ENCODE measurements at places on chromosomes 7 and 10.
A peak's percentile ranks its signal among the peaks of the same experiment; 100 is the strongest.

- DNase-seq = no peak
Observed at GRCh38 chr10:77359950-77360520, 277.6 kb downstream of the KCNMA1 start.

DNA sequence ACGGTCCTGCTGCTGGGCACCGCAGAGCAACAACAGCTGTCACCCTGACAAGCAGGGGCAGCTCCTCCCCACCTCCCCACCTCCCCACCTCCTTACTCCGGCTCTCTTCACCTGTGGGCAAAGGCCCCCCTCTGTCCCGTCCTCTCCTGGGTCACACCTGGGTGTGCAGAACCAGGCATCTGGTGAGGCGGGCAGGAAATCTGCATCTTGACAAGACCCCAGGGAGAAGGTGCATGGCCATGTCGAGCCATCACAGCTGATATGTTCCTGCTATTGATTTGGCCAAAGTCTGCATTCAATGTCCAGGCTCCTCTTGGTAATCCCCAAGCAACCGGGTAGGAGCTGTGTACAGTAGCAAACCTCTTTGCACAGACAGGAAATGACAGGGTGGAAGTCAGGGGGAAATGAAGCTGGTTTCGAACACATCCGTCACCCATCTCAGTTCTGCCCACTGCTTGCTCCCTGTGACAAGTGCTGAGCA lies 554.2 kb downstream of the DNAJB6 start:
- DNase-seq = no peak

- DNase-seq = no peak
Observed at GRCh38 chr10:34126371-34127151, 688.5 kb downstream of the PARD3 start.

DNA sequence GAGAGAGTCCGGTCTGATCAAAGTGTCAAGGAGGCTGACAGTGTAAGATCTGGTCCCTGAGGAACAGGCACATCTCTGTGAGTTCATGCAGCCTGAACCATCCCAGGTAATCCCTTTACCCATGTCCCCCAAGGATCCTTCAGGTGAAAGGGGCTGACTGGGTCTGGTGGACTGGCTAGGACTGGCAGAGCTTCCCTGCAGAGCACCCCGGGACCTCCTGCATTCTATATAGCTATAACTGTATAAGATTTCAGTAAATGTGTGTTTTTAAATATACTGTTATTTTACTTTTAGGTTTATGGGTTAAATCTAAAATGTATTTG lies 246.8 kb downstream of the ELMO1 start:
- DNase-seq = no peak

DNA sequence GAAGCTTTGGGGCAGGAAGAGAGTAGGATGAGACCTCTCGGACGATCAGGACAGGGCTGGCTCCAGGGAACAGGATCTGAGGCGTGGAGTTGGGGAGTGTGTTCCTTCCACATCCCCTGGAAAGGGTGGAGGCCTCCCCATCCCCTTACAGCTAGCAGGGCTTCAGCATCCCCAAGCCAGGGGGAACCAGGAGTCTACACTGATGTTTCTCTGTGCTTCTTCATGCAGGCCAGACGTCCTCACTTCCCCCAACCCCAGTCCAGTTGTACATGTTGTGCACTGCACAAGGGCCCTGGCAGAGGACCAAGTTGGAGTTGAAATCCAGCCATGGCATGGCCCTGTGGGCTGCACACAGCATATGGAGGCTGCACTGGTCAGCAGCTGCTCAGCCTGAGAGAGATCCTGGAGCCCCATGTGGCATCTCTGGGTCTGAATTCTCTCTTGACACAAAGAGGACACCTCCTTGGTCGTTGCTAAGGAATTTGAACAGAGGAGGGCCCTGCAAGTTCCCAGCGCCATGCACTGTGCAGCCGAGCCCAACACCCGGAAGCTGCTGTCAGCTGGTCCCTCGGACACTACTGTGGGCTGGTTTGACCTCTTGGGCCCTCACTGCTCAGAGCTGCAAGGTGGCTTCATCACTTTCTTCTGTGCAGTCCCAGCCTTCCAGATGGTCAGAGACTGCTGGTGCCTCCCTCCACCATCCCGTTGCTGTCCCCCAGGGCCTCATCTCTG lies 181.1 kb downstream of the DNAJB6 start:
- no peak for DNase-seq

DNA sequence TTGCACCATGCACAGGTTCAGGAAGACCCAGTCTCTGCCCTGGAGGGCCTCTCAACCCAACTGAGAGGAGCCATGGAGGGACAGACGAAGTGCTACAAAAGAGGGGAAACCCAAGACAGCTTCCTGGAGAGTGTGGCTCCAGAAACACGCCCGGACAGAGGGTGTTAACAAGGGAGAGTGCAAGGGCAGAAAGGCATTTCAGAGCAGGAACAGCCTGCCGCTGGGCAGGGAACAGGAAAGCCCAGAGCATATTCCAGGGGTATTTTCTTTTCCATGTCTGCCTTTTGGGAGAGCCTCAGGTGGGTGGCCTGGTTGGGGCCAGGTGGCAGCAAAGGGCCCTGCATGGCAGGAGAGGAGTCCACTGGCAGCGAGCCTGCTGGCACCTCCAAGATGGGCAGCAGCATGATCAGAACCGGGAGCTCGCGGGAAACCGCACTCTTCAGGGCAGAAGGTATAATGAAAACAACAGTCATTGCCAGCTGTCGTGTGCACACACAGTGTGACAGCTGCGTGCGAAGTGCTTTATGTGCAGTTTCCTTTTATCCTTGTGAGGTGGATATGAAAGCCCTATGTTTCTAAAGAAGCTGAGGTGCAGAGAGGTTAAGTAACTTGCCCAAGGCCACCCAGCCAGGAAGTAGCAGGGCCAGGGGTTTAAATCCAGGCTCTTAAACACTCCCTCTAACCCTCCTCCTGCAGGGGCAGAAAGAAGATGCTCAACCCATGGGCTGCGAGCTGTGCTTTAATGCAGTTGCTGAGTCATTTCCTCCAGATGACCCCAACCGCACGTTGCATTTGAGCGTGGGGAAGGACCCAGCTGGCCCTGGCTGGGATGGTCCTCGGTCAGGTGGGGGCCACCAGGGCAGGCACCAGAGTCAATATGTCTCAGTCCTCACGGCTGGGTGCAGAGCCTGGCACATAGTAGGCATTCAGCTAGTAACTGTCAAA lies 128.6 kb downstream of the OAT start:
- DNase-seq = peak; percentile 23

- DNase-seq = no peak
Observed at GRCh38 chr7:16447876-16448275, 17.7 kb downstream of the SOSTDC1 start.

DNA sequence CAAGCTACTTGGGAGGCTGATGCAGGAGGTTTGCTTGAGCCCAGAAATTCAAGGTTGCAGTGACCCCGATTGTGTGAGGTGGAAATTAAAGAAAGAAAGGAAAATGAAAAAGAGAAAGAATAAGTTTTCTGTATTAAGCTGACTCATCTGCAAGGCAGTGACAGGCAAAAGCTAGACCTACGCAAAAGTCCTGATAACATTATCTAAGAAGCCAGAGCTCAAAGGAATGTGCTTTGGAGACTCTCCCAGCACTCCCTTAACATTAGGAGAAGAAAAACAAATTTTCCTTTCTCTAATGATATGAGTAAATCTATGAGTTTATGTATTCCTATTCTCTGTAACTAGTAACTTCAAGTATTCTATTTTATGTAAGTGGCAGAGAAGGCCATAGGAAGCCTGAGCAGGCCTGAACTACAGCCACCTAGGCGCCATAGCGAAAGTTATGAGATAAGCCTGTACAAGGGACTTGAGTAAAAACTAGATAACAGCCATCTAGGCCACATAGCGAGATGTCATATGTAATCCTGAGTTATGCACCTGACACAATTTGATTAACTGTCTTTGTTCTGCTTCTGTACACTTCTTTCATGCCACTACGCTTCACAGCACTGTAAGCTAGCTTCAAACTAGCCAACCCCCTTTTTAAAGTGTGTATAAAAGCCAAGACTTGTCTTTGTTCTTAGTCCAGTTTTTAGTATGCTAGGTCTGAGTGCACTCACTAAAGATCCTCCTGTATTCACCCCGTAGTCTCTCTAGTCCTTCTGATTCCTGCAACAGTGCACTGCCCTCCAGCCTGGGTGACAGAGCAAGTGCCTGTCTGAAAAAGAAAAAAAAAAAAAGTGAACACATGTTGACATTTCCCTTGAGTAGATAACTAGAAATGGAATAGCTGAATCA lies 9.4 kb upstream of the ZWINT start:
- DNase-seq = peak; percentile 9

DNA sequence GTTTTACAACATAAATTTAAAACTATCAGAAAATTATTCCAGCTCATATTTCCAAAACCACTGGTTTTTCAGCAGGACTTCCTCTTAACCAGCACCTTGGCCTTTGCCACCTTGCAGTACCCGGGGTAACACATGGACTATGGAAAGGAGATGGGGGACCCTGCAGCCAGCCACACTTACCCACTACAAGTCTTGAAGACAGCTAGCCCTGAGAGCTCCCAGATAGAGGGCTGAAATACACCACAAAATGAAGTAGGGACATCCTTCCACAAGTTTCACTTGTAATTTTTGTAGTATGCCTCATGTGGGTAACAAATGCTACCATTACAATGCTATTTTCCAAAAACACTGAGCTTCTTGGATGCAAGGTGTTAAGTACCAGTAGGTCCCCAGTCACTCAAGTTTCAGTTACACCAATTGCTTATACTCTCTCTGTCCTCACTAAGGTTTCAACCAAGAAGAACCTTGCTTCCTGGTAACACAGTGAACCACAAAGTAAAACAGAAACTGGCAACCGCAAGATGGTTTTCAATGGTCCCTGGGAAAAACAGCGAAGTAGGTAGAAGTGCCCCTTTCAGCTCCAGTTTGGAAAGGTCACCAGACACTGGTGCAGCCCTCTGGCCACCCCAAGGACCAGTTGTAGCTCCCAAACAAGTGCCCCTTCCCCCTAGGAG lies 110.9 kb downstream of the SGMS1 start:
- DNase-seq = no peak

DNA sequence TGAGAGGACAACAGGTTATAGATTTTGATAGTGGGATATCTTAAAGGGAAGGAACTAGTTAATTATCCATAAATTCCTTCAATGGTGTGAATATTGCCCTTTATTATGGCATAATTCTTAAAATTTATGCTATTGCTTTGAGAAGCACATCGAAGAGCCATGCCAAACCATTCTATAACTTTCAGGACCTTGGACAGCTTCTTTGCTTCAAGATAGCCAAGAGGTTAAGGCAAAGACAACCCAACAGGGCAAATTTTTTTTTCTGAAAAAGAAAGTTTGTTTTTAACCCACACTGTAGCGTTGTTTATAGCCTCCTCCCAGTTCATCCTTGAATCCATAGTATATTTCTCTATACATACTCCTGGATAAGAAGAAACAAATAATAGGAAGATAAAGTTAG lies 103.2 kb downstream of the NRG3 start:
- peak; percentile 69 for DNase-seq

DNA sequence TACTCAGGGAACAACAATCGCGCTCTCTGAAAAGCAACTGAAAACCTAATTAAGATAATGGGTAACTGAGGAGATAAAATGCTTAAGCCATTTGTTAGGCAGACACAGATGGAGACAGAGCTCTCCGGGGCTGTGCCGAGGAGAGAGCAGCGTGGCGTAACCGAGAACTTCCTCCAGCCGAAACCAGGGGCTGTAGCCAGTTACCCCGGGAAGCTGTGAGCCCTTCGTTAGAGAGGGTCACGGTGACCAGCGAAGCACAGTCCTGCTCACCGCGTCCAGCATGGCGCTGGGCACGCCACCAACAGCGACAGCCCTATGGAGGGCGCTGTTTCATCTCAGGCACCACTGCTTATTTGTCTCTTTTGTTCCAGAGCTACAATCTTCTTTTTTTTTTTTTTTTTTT lies 16.1 kb downstream of the PAPOLB start:
- peak; percentile 56 for DNase-seq

- DNase-seq = peak; percentile 39
Observed at GRCh38 chr7:2116989-2117591, 115.7 kb downstream of the MAD1L1 start.

DNA sequence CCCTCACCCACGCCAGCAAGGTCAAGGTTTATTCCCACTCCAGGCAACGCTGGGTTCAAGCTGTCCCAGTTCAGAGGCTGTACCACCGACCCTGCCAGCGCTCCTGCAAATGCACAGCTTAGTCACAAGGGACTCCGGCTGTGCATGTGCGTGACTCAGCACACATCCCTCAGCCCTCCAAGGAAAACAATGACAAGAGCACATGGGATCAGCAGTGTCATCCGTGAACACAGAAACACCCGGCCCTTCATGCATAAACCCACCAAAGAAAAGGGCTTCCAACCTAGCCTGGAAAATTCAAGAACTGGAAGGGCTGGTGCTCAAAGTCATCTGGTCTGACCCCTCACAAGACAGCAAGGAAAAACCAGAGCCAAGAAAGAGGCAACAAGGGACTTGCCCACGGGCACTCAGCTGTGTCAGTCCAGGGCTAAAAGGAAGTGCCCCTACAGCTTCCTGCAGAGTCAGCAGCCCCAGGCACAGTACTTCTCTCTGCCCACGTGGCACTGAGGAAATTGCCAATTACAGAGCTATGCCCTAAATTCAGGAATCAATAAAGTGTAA lies 106.1 kb downstream of the KCNMA1 start:
- peak; percentile 68 for DNase-seq

DNA sequence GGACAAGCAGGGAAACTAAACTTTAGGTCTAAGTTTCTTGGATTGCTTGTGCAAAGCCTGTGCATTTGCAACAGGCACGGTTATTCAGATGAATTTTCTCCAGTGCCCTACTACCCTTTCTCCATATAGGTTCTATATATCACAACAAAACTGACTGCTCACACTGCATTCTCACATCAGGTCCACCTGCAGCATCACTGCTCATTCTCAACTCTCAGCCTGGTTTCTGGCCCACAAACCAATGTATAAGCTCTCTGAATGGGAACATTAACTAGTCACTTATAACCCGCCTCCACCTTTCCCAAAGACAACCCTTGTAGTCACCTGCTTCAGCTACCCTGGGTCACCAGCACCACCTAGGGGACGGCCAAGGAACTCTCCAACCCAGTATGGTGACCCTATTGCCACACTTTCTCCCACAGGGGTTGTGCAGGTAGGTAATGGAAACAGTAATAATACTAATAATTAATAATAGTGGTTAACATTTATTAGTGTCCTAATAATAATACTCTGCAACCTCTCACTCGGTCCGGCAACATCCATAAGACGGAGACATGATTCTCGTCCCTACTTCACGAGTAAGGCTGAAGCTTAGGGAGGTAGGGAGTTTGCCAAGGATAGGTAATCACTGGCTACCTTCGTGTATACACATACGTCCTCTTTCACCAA lies 97.3 kb downstream of the CLEC2L start:
- peak; percentile 34 for DNase-seq

DNA sequence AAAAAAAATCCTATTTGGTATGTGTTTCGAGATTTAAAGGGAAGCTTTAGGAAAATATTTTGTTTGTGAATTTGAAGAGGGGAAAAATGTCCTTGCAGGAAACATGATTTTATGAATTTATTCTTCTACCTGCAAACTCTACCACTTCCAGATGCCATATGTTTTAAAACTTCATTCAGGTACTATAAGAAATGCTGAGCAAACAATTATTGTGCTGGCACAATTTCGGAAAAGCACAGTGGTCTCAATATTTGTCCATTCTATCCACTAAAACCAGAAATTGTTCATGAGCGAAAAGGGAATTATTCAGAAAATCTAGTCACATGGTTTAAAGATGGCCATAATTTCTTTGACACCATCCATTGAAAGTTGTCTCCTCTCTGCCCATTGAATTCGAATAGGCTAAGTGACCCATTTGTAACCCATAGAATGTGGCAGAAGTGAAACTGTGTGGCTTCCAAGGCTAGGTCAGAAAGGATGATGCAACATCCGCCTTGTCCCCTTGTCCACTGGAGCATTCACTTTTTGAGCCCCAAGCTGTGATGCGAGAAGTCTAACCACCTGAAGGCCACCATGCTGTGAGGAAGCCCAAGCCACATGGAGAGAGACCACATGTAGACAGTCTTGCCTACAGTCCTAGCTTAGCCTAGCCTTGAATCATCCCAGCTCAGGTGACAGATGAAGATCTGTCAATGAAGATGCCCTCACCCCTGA lies 189.8 kb upstream of the PRKCQ start:
- DNase-seq = no peak
